ENCODE measurements at places on chromosomes 7 and 10.
A peak's percentile ranks its signal among the peaks of the same experiment; 100 is the strongest.

DNA sequence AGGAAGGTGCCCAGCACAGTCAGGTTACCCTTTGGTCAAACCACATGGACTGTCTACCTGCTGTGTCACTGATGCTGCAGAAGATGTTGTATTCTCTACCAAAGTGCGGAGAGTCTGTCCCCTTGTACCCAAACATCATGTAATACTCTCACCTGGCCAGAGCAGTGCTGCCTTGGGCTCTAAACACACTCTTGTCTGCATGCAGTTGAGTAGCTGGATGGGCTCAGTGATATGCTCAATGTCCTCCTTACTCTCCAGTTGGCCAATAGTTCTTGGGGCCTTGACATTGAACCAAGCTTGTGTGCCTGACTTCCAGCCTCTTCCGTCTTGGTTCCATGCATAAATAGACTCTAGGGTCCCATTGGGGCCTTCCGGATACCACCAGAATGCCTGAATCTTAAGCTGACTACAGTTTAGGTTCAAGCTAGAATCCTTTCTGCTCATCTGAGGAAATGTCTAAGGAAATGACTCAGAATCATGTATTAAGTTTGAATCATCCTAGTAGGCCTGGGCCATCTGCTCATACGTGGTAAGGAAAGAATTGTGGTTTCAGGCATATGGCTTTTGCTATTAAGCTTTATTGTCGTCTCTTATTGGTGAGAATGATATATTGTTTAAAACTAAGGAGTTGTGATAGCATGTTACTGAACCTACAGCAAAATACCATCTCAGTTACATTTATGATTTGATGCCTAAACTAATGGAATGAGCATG, 118.0 kb downstream of the OTUD1 start:
- DNase-seq, result no peak

- peak; percentile 22 for DNase-seq
Observed at GRCh38 chr10:113854013-113854760, at the start of the genes DCLRE1A and NHLRC2. Gene DCLRE1A, minus strand, starts transcription at chr10:113854082. Its CDS starts 900 bp downstream, at chr10:113853182. Gene NHLRC2, plus strand, starts transcription at chr10:113854661. Its CDS starts 212 bp downstream, at chr10:113854873.

GRCh38 chr7:51256209-51256781, 60.3 kb downstream of the COBL start:
- DNase-seq, result no peak

- no peak for DNase-seq
Observed at GRCh38 chr7:16936626-16937422, 55.0 kb upstream of the AGR3 start.

GRCh38 chr10:13834581-13835286, 248.0 kb downstream of the PRPF18 start:
- DNase-seq, result no peak

GRCh38 chr10:121981346-121981745, 6.3 kb upstream of the NSMCE4A start:
- DNase-seq, result no peak

GRCh38 chr7:128278366-128278765, 37.3 kb downstream of the LEP start:
- DNase-seq, result no peak

DNA sequence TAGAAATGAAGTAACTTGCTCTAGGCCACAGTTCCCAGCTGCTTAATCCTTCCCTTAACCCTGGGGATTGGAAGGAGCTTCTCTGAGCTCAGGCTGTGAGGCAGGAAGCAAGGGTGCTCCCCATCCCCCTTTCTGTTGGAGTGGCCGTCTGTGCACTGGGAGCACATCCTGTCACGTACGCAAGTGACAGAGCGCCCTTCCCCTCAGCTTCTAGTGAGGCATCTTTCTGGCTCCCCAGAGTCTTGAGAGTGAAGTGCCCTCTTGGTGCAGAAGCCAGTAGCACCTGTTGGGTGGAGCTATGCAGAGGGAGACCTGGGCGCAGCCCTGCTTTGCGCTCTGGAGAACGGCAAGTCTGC, 47.8 kb downstream of the SHH start:
- DNase-seq, result no peak

- no peak for DNase-seq
Observed at GRCh38 chr7:137074391-137075030, 206.1 kb downstream of the CHRM2 start.

GRCh38 chr7:7862393-7862792, 106.2 kb upstream of the GLCCI1 start:
- no peak for DNase-seq

DNA sequence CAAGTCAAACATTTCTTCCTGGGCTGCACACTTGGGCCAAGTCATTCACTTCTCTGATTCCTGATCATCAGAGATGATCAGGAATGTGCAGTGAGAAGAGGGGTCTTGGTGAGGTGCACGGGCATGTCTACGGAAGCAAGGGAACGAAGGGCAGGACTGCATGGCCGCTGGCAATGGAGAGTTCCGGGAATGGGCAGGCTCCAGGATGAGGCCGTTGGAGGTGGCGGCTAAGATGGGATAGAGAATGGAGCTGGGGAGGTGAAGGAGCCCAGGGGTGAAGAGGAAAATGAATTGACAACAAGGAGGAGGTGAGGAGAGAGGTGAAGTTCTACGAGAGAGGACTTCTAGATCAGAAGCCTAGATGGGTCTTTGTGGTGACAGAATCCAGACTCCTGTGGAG, 260.0 kb downstream of the GRID1 start:
- no peak for DNase-seq

DNA sequence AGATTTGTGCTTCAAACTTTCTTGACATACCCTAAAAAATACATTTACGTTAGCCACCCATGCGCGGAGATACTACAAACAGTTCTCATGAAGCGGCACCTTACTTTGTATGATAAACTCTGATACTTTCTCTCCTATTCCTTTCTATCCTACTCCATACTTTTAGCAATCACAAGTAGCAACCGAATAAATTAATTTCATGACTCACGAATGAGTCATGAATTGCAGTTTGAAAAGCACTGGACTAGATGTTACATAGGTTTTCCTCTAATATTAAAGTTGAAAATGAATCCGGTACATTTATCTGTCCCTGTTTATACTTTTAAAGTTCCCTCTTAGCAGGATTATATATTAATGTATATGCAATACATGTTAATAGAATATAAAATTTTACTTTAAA, 67.6 kb downstream of the CUBN start:
- DNase-seq, result no peak

DNA sequence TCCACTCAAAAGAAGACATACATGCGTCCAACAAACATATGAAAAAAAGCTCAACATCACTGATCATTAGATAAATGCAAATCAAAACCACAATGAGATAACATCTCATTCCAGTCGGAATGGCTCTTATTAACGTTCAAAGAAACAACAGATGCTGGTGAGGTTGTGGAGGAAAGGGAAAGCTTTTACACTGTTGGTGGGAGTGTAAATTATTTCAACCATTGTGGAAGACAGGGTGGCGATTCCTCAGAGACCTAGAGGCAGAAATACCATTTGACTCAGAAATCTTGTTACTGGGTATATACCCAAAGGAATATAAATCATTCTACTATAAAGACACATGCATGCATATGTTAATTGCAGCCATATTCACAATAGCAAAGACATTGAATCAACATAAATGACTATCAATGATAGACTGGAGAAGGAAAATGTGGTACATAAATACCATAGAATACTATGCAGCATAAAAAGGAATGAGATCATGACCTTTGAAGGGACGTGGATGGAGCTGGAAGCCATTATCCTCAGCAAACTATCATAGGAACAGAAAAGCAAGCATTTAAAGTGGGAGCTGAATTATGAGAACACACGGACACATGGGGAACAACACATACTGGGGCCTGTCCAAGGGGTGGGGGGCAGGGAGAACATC, 28.4 kb downstream of the PCDH15 start:
- DNase-seq, result no peak

- no peak for DNase-seq
Observed at GRCh38 chr7:29569648-29570047, 6.0 kb downstream of the PRR15 start.

DNA sequence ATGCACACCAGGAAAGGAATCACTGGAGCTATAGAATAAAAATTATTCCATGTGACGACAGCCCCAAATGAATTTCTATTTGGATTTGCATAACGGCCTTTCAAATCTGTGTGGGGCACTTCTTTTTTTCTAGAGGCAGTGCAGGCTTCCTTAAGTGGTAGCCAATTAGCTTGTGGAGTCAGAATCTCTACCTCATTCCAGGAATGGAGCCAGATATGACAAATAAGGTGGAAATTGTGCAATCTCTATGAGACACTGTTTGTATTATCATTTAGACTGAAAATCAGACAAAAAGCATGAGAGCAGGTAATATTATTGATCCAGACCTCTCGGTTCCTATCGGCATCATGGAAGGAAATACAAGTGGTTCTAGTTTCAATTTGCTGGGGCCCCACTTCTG, 78.7 kb downstream of the BEND7 start:
- no peak for DNase-seq

All from GM18507 (cell line).